NCI-H187 treated with DMSO at 0.1 percent for 48 hours (cell line): ENCODE measurements at places on chromosomes 12 and 14.

DNA sequence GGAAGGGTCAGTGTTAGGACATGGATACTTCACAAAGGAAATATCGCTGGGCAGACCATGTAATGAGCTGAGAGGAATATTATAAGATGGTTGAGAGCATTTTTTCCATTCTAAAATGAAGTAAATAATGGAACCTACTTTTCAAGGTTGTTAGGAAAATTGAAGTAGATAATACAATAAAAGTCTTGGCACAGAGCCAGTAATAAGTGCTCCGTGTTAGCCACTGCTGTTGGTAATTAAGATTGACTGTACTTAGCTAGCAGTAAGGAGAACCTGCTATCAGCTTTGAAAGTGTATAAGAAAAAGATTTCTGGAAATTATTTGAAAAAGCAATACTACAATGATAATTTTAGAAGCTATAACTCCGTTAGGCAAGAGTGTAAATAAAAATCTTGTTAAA is 77.6 kb downstream of the SCAF11 start:
- peak; percentile 12 for DNase-seq

DNA sequence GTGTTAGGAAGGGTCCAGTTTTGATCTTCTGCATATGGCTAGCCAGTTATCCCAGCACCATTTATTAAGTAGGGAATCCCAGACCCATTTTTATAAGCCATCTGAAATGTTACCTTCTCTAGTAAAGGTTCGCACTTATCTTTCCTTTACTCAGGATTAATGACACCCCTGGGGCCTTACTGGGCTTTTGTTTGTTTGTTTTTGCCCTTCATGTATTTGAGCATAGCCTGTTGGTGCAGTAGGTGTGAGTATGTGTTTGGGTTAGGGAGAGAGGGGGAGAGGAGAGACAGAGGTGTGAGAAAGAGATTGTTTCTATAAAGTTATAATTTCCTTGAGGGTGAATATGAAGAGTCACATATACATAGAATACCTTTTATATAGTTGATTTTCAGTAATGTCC is 96.9 kb downstream of the AKAP6 start:
- DNase-seq, result no peak

DNA sequence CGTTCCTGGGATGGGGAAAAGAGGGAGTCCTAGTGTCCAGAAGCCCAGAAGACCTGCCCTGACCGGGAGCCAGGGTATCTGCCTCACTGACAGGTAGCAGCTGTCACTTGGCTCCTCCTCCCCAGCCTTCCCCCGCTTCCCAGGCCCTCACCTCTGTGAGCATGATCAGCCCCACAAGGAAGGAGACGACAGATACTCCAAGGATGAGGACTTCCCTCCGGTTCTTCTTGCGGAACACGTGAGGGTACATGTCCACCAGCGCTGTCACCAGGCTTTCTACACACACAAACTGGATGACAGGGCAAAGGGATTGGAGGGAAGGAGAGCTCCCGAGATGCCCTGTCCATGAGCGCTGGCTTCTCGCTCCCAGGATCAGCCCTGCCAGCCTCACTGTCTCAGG is 9.9 kb upstream of the SLC6A12 start:
- no peak for DNase-seq

DNA sequence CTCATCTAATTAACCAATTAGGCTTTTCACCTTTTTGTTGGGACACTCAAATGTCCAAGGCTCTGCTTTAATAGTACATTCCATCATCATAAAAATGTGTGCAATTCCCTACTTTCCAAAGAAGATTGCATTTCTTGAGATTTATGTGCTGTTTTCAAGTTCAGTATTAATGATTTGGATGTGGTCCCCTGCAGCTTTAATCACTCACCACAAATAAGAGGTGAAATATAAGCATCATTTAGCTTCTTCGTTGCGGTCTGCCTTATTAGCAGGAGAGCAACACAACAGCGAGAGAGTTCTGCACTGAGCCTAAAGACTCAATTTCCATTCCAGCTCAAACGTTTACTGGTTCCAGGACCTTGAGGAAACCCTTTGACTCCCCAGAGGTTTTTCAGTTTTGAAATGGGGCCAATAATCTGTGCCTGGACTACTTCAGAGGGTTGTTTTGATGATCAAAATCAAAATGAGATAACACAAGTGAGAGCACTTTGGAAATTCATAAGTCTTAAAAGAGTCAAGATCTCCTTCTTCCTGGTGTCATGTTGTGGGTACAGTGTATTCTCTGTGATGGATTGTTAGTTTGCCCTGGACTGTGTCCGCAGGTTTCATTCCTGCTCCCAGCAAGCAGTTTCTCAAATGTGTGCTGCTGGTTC is 53.1 kb downstream of the RERG start:
- no peak for DNase-seq

GRCh38 chr12:95637471-95638155 is 86.3 kb upstream of the USP44 start:
- no peak for DNase-seq
